ENCODE measurements at places on chromosomes 11 and 22. TPM values are rescaled to one million over a fixed set of nuclear protein-coding genes. Genes with fewer than 3 reads are reported as not detected.

The SLC17A6 gene
- total RNA-seq, result not detected

The AIFM3 gene
- total RNA-seq, result not detected

The OR10A2 gene
- total RNA-seq, result not detected

The SVIP gene
- total RNA-seq, result 60.8 TPM
